ENCODE measurements at places on chromosomes 16 and 17. TPM values are rescaled to one million over a fixed set of nuclear protein-coding genes. Genes with fewer than 3 reads are reported as not detected.
A peak's percentile ranks its signal among the peaks of the same experiment; 100 is the strongest.

Gene EXOC7
- 171 TPM for total RNA-seq

Gene CACNA1G
- total RNA-seq = 1.9 TPM

Gene CCL14
- total RNA-seq = not detected

Gene GAST
- 119 TPM for total RNA-seq

- peak; percentile 88 for DNase-seq
- H3K27ac ChIP-seq = peak overlapping the region; percentile 97
- H3K4me3 ChIP-seq = peak overlapping the region; percentile 96
- peaks cover 4% of the 10 kb centered on the region for H3K27me3 ChIP-seq
Observed at GRCh38 chr17:44221084-44221861, 1.8 kb upstream of the UBTF start.

DNA sequence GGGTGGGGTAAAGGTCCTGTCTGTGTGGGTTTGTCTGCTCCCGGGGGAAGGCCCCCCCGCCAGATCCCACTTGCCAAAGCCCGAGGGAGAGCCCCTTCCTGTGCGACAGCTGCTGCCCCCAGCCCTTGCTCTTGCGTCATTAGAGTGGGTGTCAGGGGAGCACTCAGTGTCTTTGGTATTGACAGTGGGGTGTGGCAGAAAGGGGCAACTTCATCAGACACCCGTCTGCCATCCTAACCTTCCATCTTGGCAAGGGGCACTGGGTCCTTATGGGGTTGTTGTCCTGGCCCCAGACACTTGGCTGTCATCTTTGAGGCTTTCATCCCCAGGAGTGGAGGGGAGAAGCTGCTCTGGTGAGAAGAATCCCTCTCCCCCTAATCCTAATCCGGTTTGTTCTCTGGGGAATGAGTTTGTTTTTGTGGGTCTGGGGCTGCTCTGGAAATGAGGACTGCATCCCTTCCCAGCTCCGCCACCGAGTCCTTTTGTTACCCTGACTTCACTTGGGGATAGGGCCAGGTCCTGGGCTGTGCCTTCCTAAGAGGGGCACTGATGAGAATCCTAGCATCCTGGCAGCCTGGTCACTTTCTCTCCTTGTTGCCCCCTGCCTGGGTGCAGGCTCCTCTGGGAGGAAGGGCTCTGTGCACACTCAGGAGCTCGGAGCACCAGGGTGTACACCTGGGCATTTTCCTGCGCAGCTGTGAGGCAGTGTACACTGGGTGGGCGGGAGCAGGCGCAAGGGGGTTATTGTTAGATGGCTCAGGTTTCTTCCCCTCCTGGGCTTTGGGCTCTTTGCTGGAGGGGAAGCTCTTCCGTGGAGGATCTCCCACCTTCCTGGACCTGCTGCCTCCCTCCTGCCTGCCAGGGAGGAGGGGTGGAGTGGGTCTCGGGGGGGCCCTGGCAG, 21.1 kb downstream of the GJD3 start:
- no peaks in the 10 kb centered on the region for H3K27me3 ChIP-seq
- no peak for DNase-seq
- peaks cover 5% of the 10 kb centered on the region for H3K36me3 ChIP-seq

Data from type B pancreatic cell (in vitro differentiated cells).